ENCODE measurements at places on chromosomes 3 and 15.

GRCh38 chr15:95822961-95823360 lies 507.5 kb upstream of the NR2F2 start:
- peak; percentile 81 for DNase-seq

- no peak for DNase-seq
Measured at GRCh38 chr15:59801649-59802048, 112.5 kb upstream of the BNIP2 start.

DNA sequence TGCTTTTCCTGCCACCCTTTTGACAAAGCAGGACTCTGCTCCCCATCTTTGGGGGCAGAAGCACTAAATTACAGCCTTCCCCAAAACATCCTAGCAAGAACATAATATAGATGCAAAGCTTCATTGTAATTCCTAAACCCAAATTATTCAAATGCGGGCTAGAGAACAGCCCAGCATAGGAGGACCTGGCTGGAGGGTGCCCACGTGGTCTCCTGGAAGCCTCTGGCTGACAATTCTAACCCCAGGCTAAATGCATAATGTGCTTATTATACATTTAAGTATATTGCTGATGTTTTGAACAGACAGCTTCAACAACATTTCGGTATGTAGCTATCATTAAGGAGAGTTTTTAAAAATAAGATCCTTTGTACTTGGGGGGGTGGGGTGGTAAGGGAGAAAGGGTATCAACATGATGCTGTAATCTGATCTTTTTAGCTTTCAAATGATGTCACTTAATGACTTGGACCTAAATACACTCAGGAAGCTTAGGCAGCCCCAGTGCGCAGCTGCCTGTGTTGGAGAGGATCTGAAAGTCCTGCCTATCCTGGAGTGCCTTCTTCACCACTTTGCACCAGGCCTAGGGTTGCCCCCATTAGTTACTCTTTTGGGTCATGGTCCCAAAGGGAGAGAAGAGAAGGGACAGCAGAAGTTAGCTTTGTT lies 57.2 kb upstream of the USP3 start:
- DNase-seq, result no peak

DNA sequence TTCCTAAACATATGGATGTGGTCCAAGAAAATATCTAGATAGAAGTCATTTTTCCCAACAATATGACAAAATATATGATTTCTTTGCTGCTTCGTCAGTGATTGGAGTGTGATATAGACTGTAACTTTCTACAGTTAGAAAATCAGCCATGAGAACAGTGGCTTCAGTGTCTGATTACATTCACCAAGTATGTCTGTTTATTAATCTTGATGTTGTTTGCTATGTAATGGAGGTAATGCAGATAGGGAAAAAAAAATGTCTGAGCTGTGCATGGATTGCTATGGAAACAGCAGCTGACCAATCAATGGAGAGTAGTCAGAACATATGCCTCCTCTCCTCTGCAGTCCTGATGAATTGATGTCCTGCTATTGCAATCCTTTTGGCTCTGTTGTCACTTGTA lies 72.3 kb upstream of the GAP43 start:
- no peak for DNase-seq

- no peak for DNase-seq
Measured at GRCh38 chr3:100968932-100969906, 24.0 kb downstream of the ABI3BP start.

- no peak for DNase-seq
Measured at GRCh38 chr3:72894976-72895552, 7.2 kb downstream of the GXYLT2 start.

DNA sequence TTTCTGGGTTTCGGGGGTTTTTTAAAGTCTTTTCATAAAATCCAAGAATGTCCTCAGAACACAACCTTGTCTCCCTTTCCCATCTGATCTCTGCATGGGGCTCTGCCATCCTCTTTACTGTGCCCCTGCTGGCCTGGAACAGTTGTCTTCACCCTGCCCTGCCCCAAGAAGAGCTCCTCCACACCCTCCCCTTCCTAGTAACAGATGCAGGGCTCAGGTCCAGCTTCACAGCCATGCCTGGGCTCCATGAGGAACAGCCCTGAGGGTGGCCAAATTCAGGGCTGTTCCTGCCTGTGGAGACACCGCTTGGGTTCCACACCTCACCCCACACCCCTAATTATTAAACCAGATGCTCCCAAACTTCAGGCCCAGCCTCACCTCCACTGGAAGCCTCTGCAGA lies 12.9 kb upstream of the ULK3 start:
- DNase-seq, result no peak

GRCh38 chr3:100207886-100208285 lies 52.9 kb upstream of the TBC1D23 start:
- no peak for DNase-seq

- DNase-seq, result no peak
Measured at GRCh38 chr3:89067736-89068135, 39.7 kb upstream of the EPHA3 start.

DNA sequence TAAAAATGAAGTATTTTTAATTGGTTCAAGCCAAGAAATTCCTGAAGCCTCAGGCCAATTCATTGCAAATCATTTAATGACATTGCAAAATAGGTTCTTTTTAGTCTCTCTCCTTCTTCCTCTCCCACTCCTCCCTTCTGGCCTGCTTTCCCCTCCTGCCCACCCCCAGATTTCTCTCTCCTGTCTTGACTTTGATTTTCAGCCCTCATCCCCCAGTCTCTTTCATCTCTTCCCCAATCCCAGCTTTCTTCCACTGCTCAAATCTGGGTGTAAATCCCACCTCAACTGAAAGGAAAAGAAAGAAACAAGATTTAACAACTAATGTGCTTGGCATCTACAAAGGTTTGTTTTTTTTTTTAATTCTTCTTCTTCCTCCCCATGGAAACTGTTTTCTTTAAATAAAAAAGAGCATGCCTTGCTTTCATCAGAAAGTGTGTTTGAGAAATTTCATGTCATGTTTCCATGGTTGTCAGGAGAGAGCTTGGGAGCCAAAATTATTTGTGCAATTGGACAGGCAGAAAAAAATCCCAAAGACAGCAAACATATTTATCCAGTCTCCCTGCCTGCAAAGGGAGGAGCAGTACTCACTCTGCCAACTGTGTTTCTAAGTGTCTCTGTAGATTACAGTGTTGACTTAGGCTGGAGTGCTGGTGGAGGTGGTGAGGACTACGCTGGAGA lies 50.4 kb downstream of the BOC start:
- no peak for DNase-seq

GRCh38 chr3:23086331-23086730 lies 116.8 kb upstream of the UBE2E2 start:
- DNase-seq, result no peak

- DNase-seq, result no peak
Measured at GRCh38 chr3:111339017-111339416, 203.0 kb upstream of the CD96 start.

GRCh38 chr3:66822186-66823008 lies 175.7 kb upstream of the KBTBD8 start:
- peak; percentile 72 for DNase-seq

GRCh38 chr3:126477061-126477380 lies 1.3 kb upstream of the ZXDC start:
- DNase-seq, result no peak

Data from G401 (cell line).